ENCODE measurements at places on chromosomes 6 and 20. TPM values are rescaled to one million over a fixed set of nuclear protein-coding genes. Genes with fewer than 3 reads are reported as not detected.

RBM12 gene
- total RNA-seq = 110 TPM

GRCh38 chr6:14670806-14671205 is 553.2 kb downstream of the CD83 start:
- no peak for DNase-seq

OTOR gene
- not detected for total RNA-seq

- DNase-seq = no peak
Observed at GRCh38 chr20:45268531-45268930, 14.2 kb upstream of the SLPI start.

GRCh38 chr20:26216025-26216424 is 519.4 kb upstream of the ZNF337 start:
- DNase-seq = no peak

IP6K3 gene
- not detected for total RNA-seq

HTR1B gene
- 0.74 TPM for total RNA-seq

DNA sequence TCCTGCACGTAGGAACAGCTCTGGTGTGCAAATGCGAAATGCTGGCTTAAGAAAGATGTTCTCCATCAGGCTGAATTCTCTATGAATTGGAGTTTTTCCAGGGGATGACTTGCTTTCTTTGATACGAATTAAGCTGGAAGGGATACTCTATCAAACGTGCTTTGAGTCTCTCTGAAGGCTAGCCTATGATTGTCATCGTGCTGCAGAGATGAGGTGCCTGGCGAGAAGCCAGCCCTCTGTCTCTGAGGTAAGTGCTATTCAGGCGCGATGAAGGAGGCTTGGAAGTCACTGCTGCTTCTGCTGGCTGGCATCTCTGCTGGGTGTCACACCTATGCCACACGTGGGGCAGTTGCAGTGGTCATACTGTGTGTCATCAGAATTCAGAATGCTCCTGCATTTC is 223.7 kb downstream of the TAF4 start:
- DNase-seq = no peak

MUC21 gene
- total RNA-seq = not detected

GNAS-AS1 gene
- total RNA-seq = not detected

DNA sequence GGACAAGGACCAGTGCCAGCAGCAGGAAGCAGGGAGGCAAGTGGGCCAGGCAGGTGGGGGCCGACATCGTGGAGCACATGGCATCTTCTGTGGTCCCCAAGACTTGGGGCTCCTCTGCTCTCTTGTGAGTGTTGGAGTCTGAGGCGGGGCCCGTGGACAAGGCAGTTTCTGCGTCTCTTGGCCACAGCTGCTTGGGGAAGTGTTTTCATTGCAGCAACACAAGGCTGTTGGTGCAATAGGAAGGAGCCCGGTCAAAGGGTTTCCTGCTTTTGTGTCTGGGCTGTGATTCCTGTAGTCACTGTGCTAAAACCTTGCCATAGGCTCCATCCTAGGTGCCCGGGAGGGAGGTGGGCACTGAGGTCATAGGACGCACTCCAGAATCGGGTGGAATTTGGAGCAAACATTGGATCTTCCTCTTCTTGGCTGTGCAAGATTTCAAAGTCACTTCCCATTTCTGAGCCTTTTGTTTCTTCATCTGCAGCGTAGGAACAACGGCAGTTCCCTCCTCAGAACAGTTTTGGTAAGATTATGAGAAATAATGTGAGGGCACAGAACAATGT is at the start of gene SIRPB2:
SIRPB2 (minus strand) TSS at position 140 of the 560 bp plus-strand sequence; CDS start at position 79, 61 bp downstream.
- DNase-seq = no peak

GRCh38 chr6:21712213-21712612 is 118.7 kb downstream of the SOX4 start:
- DNase-seq = no peak

PTCHD4 gene
- 1.1 TPM for total RNA-seq

NHLRC1 gene
- total RNA-seq = not detected

MCM3 gene
- total RNA-seq = 191 TPM

GLP1R gene
- not detected for total RNA-seq

DNA sequence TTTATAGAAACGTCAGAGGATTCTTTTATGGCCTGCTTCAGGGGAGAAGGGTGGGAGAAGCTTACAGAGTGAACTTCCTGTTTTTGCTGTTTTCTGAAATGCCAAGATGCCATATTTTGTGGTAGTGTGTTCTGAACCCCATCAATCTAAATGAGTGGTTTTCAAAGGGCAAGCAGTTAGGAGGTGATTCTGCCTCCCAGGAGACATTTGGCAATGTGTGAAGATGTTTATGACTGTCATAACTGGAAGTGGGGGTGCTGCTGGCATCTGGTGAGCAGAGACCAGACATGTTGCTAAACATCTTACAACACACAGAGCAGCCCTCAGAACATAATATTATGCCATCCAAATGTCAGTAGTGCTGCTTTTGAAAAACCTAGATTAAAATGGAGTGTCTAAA is 6.0 kb upstream of the PRL start:
- no peak for DNase-seq

- DNase-seq = no peak
Observed at GRCh38 chr6:78832091-78832808, 35.1 kb upstream of the IRAK1BP1 start.

DNA sequence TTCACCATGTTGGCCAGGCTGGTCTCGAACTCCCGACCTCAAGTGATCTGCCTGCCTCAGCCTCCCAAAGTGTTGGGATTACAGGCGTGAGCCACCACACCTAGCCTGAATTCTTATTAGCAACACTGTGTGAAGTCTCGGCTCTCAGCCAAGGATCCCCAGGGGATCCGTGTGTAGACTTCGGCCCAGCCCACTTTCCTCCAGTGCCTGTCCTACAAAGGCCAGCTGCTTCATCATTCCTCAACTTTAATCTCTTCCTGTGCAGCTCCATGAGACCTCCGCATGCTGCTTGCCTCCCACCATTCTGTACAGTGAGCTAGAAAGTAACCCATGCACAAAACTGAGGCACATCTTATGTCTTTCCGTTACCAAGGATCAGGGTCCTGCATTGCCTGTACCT is 71.8 kb downstream of the SAMD3 start:
- DNase-seq = no peak

GRCh38 chr6:114577109-114577508 is 234.3 kb upstream of the HS3ST5 start:
- DNase-seq = no peak

DNA sequence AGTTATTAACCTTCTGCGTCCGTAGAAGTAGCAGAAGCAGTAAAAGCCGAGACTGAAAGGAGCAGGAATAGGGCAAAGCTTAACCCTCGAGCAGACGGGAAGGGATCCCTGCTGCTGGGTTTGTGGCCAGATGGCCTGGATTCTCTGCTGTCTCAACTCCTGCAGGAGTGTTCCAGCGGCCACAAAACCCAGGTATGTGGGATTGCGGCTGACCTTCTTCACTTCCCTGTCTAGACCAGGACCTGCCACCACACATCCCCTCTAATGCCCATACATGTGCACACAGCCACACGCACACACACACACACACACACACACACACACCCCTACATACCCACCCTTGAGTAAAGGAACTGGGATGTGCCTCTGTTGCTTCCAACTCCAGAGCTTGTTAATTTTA is 33.1 kb upstream of the TNFRSF21 start:
- DNase-seq = no peak

DNA sequence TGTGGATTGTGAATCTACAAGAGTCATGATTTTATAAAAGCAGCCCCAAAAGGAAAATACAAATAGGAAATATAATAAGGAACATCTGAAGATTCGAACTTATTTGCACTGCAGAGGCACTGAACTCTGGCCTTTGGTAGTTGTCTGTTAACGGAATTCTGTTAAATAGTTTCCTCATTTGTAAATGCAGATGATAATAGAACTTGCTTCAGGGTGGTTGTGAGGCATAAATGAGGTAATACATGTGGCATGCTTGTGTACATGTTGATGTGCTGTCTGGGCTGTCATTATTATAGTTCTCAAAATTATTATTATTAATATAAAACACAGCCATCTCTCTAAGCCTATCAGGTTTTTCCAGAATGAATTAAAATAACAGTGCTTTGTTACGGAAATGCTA is 302.0 kb downstream of the NRN1 start:
- DNase-seq = no peak
